ENCODE measurements at places on chromosomes 4 and X.

GRCh38 chrX:134718966-134719317, 60.7 kb upstream of the PLAC1 start:
- no peak for DNase-seq

GRCh38 chr4:139978692-139979091, 175.3 kb downstream of the MAML3 start:
- no peak for DNase-seq

GRCh38 chr4:167906851-167907250, 185.5 kb upstream of the ANXA10 start:
- no peak for DNase-seq

DNA sequence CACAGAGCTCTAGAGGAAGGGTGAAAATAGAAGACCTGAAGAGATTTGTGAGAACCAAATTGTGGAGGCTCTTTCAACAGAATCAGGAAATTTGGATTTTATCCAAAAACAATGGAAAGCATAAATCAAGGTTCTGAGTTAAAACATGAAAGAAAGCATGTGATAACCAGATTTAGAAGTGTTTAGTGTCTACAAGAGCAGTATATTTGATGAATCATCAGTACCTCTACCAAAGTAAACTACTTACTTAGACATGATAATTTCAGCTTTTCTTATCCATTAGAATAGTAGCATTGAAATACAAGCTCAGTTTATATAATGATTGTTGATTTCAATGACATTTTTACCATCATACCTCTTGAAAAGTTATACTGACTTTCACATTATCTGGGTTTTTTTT, 25.9 kb upstream of the INTU start:
- DNase-seq: no peak

DNA sequence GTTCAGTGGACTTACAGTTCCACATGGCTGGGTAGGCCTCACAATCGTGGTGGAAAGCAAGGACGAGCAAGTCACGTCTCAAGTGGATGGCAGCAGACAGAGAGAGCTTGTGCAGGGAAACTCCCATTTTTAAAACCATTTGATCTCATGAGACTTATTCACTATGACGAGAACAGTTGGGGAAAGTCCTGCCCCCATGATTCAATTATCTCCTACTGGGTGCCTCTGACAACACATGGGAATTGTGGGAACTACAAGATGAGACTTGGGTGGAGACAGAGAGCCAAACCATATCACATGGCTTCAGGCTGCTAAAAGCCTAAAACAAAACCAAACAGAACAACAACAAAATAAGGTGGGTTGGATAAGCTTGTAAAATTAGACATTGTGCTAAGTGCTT, 194.4 kb upstream of the CPEB2 start:
- no peak for DNase-seq

DNA sequence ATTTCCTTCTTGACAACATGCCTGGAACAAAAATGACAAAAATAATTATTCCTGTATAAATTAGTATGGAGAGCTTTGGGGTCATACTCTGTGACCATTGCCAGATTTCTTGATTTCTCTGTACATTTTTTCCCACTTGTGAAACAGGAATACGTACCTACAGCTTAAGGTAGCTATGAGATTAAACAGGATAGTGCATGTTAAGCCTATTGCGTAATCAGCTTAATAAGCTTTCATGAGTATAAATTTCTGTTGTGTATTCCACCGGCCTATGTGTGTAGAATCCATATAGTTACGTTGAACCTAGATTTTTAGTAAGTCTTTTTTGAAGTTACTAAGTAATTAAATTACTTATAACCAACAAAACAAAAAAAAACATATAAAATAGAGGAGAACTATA, 334.9 kb downstream of the DCTD start:
- no peak for DNase-seq

DNA sequence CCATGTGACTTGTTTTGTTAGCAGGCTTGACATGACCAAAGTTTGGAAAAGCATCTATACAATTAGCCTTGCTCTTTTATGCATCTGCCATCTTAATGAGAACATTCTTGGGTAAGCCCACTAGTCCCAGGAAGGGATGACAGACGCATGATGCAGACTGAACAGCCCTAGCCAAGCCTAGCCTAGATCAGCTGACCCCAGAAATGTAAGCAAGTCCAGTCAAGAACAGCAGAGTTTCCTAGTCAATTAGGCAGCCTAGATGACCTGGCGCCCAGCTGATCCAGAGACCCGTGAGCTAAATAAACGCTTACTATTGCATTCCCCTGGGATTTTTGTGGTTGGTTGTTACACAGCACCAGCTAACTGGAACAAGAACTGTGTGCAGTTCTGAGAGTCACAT, 457.9 kb downstream of the BCOR start:
- no peak for DNase-seq

DNA sequence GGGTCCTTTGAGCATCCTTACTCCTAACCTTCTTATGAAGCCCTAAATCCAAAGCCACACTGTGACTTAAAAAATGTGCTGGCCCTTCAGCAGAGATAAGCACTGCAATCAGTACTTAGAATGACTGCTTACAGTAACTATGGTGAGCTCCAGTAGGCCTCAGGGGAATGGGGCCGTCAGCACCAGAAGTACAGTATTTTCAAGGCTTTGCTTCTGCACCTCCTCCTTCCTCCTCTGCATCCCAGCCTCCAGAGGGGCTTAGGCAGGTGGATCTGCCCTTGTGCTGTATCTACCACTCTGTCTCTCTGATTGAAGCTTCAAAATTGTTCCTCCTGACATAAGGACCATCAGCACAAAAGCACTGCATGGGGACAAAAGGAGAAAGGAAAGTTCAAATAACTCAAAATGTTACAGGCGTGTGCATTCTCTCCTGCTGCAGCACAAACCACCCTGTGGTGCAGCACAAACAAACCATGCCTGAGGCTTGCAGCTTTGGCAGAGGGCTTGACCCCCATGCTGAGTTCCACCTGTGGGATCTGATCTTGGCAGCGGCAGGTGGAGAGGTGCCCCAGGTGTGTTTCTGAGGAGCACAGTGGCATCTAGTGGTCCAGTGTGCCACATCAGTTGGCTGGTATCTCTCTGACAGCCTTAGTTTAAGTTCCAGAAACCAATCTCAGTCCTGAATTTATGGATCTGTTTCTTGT, 164.7 kb downstream of the SOWAHB start:
- DNase-seq: peak; percentile 68

DNA sequence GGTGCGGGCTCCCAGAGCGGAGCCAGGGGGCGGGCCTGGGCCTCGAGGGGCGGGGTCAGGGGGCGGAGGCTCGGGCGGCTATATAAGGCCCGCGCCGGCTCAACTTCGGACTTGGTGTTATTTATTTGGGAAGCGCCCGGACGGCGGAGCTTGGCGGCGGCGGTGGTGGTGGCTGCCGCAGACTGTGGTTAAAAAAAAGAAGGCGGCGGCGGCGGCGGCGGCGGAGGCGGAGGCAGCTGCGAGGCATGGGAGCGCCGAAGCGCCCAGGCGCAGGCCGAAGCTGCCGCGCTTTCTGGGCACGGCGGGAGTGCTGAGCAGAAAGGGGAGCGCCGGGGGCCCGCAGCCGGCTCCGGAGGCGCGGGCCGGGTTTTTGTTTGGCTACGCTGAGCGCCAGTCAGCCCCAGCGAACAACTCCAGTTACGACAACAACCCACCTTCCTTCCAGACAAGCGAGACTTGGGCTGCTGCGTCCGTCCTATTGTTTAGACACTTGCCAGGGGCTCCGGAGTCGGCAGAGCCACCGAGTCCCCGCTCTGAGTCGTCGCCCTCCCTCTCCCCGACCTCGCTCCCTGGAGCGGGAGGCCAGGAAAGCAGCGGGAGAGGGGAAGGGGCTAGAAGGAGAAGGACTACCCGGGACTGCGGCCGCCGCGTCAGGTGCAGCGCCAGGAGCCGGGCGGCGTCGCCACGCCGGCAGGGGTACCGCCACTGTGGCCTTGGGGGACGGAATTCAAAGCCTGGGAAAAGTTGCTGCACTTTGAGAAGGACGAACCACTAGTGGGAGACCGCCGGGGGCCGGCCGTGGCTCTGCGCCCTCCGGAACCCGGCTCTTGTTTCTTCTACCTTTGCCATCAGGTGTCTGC, at the start of gene SLIT2:
TSS of gene SLIT2 (plus strand) at position 110 of the 860 bp plus-strand sequence. CDS start 1,911 bp downstream, outside the sequence.
- DNase-seq: peak; percentile 85

- peak; percentile 80 for DNase-seq
These were observed 30.5 kb upstream of the COL25A1 start for GRCh38 chr4:109332926-109333464.

DNA sequence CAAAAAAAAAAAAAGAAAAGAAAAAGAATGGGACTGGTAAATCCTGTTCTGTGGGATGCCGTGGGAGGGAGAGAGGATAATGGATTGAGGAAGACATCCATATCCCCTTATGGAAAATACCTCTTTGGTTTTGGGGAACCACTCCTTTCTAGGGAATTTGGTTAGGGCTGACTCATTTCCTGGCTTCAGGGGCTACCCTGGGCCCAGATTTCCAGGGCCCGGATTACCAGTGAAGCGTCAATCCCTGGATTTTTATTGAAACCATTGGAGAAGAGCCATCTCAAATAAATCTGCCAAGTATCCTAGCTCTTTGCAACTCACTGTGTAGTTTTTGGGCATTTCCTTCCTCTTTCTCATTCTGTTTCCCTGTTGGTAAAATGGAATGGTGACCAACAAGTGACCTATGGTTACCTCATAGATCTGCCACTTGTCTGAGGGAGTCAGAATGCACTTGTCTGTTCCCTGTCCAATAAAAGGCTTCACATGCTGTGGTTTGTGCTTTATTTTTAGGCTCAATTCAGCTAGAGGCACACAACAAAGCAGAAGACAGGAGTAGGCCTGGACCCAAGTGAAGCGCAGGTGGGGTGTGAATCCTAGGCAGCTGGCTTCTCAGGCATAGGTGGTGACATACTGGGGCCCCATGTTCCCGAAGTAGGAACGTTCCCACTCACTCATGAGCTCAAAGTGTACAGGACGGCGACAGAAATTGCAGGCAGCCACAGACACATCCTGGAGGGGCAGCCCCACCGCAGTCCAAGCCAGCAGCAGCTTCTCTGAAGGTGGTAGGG, 8.6 kb downstream of the APEX2 start:
- DNase-seq: no peak

GRCh38 chrX:69361311-69361845, 142.7 kb upstream of the NALF2 start:
- no peak for DNase-seq

DNA sequence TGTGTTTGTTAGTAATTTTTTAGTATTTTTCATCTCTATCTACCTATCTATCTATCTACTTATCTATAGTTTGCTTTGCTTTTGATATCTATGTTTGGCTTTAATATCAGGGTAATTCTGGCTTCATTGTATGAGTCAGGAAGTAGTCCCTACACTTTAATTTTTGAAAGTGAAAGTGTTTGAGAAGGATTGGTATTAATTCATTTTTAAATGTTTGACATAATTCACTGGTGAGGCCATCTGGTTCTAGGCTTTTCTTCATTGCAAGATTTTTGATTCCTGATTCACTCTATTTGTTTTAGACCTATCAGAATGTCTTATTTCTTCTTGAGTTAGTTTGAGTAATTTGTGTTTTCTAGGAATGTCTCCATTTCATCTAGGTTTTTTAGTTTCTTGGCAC, 20.2 kb upstream of the TCP11X2 start:
- no peak for DNase-seq

DNA sequence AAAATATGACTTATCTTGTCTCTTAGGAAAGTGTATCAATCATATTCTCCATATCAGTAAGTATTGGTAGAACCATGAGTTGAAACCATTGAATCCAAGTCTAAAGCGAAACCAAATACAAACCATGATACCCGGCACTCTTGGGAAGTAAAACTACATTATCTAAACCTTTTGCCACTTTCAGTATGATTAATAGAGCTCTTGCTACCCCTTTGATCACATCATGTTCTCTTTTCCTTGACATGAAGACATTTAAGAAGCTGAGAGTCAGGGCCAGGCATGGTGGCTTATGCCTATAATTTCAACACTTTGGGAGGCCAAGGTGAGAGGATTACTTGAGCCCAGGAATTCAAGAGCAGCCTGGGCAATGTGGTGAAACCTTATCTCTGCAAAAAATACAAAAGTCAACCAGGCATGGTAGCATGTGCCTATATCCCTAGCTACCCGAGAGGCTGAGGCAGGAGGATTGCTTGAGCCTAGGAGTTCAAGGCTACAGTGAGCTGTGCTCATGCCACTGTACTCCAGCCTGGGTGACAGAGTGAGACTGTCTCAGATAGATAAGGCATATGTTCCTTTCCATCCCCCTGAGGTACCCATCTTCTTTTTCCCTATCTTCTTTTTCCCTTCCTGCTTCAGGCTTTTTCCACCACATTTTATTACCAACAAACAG, 45.4 kb downstream of the CEP135 start:
- DNase-seq: no peak
